ENCODE measurements at places on chromosomes 2 and 18.

GRCh38 chr2:99188357-99188756 lies 7.4 kb downstream of the MRPL30 start:
- H3K36me3 ChIP-seq: peaks cover 36% of the 10 kb centered on the region
- DNase-seq: no peak
- H3K4me1 ChIP-seq: peaks cover 7% of the 10 kb centered on the region
- H3K27ac ChIP-seq: no peak overlapping the region

GRCh38 chr2:37156071-37156856 lies 516 bp downstream of the EIF2AK2 start:
- peaks cover 52% of the 10 kb centered on the region for H3K4me1 ChIP-seq
- peaks cover 48% of the 10 kb centered on the region for H3K36me3 ChIP-seq
- no peaks in the 10 kb centered on the region for H3K27me3 ChIP-seq
- DNase-seq: peak; percentile 45
- peak overlapping the region; percentile 91 for H3K4me3 ChIP-seq

DNA sequence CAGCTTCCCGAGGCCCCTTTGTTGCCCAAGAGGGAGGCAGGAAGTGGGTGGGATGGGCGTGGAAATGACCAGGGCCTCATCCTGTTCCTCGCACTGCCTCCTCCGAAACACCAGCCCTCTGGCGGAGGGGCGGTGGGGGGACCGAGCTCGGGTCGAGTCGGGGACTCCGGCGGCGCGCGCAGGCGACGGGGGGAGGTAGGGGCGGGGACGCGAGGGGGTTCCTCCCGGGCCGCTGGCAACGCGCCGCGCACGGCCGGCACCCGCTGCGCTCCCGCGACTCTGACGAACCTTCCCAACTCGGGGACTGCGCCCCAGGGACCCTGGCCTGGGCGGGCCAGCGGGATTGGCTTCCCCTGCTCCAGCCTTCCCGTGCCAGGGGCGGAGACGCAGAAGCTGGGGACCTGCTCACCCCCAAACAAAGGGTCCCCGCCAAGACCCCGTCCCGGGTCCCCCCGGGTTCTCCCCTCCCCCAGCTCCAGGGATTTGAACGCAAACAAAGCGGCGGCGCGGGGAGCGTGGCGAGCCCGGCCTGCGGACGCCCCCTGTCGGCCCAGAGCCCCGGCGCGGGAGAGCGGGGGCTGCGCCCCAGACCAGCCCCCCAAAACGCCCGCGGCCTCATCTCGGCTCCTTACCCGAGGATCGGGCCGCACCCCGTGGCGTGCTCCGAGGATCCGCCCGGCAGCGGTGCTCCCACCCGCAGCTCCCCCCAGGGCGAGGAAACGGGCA lies 1.2 kb downstream of the SEMA4C start:
- H3K27ac ChIP-seq: peak overlapping the region; percentile 71
- peak; percentile 75 for DNase-seq
- H3K27me3 ChIP-seq: peaks cover 10% of the 10 kb centered on the region
- H3K4me1 ChIP-seq: peaks cover 35% of the 10 kb centered on the region
- H3K36me3 ChIP-seq: peaks cover 13% of the 10 kb centered on the region

GRCh38 chr2:47259829-47260228 lies 104.7 kb upstream of the STPG4 start:
- no peak overlapping the region for H3K4me3 ChIP-seq
- no peaks in the 10 kb centered on the region for H3K4me1 ChIP-seq
- H3K27ac ChIP-seq: no peak overlapping the region

- DNase-seq: no peak
- H3K27ac ChIP-seq: no peak overlapping the region
- H3K36me3 ChIP-seq: no peaks in the 10 kb centered on the region
- no peaks in the 10 kb centered on the region for H3K4me1 ChIP-seq
- H3K4me3 ChIP-seq: no peak overlapping the region
Observed at GRCh38 chr2:160534996-160535395, 41.4 kb upstream of the RBMS1 start.

DNA sequence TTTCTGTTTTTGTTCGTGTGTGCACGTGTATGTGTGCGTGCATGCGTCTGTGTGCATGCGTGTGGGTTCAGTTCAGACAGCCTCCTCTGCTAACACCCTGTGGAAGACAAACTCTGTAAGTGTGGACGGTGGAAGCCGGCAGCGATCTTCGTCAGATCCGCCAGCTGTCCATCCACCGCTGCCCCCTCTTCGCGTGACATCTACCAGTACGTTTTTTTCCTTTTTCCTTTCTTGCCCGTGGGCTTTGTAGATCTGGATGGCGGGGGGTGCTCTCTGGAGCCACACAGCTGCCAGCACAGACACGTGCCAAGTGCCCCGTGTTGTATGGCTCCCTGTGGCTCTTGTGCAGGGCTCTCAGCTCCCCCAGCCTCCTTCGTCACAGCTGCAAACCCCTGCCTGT lies 32.3 kb downstream of the ITGB1BP1 start:
- H3K36me3 ChIP-seq: no peaks in the 10 kb centered on the region
- H3K4me1 ChIP-seq: no peaks in the 10 kb centered on the region
- DNase-seq: no peak
- no peak overlapping the region for H3K4me3 ChIP-seq
- no peaks in the 10 kb centered on the region for H3K27me3 ChIP-seq

DNA sequence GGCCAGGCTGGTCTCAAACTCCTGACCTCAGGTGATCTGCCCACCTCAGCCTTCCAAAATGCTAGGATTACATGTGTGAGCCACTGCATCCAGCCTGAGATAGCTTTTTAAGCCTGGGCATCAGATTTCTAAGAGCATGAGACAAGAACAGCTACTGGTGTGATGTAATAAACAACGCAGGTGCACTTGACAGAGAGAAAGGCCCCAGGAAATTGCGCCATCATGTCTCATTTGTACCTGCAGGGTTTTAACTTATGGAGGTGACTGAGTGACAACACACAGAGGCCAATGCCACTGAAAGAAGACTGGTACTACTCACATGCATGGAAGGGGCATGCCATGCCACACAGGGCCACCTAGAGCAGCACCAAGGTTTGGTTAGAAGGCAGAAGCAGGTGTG lies 209.4 kb downstream of the SP3 start:
- peaks cover 6% of the 10 kb centered on the region for H3K27me3 ChIP-seq
- no peak overlapping the region for H3K4me3 ChIP-seq
- H3K27ac ChIP-seq: no peak overlapping the region
- no peak for DNase-seq
- H3K36me3 ChIP-seq: no peaks in the 10 kb centered on the region
- no peaks in the 10 kb centered on the region for H3K4me1 ChIP-seq

- H3K27me3 ChIP-seq: no peaks in the 10 kb centered on the region
- H3K4me1 ChIP-seq: no peaks in the 10 kb centered on the region
- DNase-seq: no peak
- H3K4me3 ChIP-seq: no peak overlapping the region
- no peak overlapping the region for H3K27ac ChIP-seq
Observed at GRCh38 chr18:67997496-67997895, 481.0 kb upstream of the DSEL start.

DNA sequence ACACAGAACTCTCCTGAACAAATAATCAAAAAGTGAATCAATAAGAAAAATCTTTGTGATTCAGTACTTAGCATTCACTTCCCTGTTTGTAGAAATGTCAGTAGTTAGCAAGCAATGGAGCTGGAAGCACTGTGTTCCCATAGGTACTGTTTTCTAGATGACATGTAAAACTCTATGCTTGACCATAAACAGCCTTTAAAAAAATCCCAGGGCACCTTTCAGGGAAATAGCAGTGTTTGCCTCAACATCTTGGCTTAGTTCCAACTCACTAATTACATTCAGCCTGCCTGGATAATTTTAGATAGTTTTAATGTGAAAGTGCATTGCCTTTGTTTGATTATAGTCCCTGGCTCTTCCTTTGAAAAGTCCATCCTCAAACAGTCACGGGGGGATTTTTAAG lies 721.8 kb downstream of the ERBB4 start:
- H3K4me1 ChIP-seq: no peaks in the 10 kb centered on the region
- no peak for DNase-seq
- H3K27ac ChIP-seq: no peak overlapping the region
- no peaks in the 10 kb centered on the region for H3K36me3 ChIP-seq

DNA sequence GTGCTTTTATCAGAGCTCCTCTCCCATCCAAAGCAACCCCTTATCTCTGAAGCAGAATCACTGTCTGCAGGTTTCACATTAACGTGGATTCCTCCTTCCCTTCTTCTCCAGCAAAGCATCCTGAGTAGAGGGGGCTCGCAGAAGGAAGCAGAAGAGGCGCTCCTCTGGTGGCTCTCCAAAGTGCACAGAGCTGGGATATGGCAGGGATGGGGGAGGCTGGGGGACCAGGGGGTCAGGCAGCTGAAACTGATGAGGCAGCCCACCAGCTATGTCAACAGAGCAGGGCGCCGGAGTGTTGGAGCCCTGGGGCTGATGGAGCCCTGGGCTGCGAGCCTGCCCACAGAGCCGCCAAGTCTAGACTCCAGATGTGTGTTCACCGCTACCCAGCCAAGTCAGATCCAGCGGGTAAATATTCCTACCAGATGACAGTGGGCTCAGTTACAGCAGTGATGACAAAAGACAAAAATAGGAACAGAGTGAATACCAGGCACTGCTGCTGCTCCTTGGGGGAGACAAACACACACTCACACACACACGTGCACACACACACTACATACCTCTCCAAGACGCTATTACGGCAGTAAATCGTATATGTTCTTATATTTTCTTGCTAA lies 678.3 kb upstream of the ID2 start:
- H3K27me3 ChIP-seq: no peaks in the 10 kb centered on the region
- no peak for DNase-seq
- H3K27ac ChIP-seq: no peak overlapping the region
- no peak overlapping the region for H3K4me3 ChIP-seq
- H3K4me1 ChIP-seq: peaks cover 2% of the 10 kb centered on the region

- no peak overlapping the region for H3K4me3 ChIP-seq
- no peak overlapping the region for H3K27ac ChIP-seq
- DNase-seq: no peak
- H3K4me1 ChIP-seq: peaks cover 8% of the 10 kb centered on the region
Observed at GRCh38 chr2:237885111-237885930, 25.9 kb downstream of the RAMP1 start.
